Suprapubic skin (tissue), 4 donors: ENCODE measurements at places on chromosomes 16 and 17.

- no peaks in the 10 kb centered on the region for H3K27me3 ChIP-seq
- H3K27ac ChIP-seq: no peak overlapping the region
These were observed 2277.7 kb downstream of the TP53TG3F start for GRCh38 chr16:35737076-35737475.

GRCh38 chr16:77469634-77470033, 34.8 kb upstream of the ADAMTS18 start:
- no peaks in the 10 kb centered on the region for H3K27me3 ChIP-seq
- H3K36me3 ChIP-seq: no peaks in the 10 kb centered on the region
- no peak overlapping the region for H3K4me3 ChIP-seq
- peak; percentile 65 for DNase-seq
- H3K4me1 ChIP-seq: peaks cover 7% of the 10 kb centered on the region
- no peak overlapping the region for H3K27ac ChIP-seq

- peaks cover 59% of the 10 kb centered on the region for H3K4me1 ChIP-seq
- no peaks in the 10 kb centered on the region for H3K36me3 ChIP-seq
- no peaks in the 10 kb centered on the region for H3K27me3 ChIP-seq
- DNase-seq: peak; percentile 74
These were observed 124.2 kb downstream of the METRNL start for GRCh38 chr17:83203472-83204221.

- H3K4me1 ChIP-seq: peaks cover 7% of the 10 kb centered on the region
- no peak overlapping the region for H3K4me3 ChIP-seq
- peaks cover 100% of the 10 kb centered on the region for H3K36me3 ChIP-seq
- H3K27ac ChIP-seq: no peak overlapping the region
- no peak for DNase-seq
- no peaks in the 10 kb centered on the region for H3K27me3 ChIP-seq
These were observed 7.4 kb downstream of the CDK5RAP3 start for GRCh38 chr17:47978324-47978723.

DNA sequence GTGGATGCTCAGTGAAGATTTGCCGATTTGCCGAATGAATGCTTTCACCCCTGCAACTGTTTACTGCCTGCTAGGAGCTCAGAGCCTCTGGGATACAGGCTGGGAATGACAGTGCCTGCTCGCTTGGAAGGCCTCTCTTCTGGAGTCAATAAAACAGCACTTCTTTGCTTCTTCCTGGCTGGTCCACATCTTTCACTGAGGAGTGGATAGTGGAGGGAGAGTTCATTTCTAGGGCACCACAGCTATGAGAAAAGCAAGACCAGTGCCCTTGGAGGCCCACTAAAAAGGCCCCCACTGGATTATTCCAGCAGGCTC, 3.1 kb upstream of the USP7 start:
- H3K4me1 ChIP-seq: peaks cover 32% of the 10 kb centered on the region
- H3K27ac ChIP-seq: no peak overlapping the region
- no peaks in the 10 kb centered on the region for H3K27me3 ChIP-seq
- H3K36me3 ChIP-seq: no peaks in the 10 kb centered on the region
- H3K4me3 ChIP-seq: no peak overlapping the region
- no peak for DNase-seq

DNA sequence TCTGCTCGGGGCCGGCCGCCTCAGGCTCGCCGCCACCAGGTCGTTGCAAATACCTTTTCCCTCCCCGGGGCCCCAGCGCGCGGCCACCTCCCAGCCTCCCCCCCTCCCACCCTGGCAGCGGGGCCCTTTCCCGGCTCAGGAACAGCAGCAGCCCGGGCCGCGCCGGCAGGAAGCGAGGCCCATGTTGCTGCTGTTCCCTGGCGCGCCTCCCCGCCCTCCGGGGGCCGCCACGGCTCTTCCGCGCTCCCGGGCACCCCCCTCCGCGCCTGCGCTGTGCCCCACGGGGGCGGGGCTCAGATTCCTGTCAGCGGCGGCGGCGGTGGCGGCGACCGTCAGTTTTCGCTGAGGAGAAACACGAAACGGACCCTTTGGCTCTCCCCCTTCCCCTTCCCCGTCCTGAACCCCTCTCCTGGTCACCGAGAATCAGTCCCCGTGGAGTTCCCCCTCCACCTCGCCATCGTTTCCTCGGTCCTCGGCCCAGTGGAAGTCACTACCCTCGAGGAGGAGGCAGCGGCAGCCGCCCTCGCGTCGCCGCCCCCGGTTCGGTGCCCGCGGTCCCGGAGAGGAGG, at the start of gene NFAT5:
Gene NFAT5 (plus strand): TSS at position 296 of the 569 bp plus-strand sequence. CDS start 336 bp downstream, outside the sequence.
- H3K27me3 ChIP-seq: no peaks in the 10 kb centered on the region
- DNase-seq: peak; percentile 91
- peak within 1 kb of the TSS; percentile 89 for H3K4me3 ChIP-seq
- H3K4me1 ChIP-seq: peaks cover 47% of the 10 kb centered on the region
- H3K27ac ChIP-seq: peak within 1 kb of the TSS; percentile 99
- H3K36me3 ChIP-seq: no peaks in the 10 kb centered on the region

DNA sequence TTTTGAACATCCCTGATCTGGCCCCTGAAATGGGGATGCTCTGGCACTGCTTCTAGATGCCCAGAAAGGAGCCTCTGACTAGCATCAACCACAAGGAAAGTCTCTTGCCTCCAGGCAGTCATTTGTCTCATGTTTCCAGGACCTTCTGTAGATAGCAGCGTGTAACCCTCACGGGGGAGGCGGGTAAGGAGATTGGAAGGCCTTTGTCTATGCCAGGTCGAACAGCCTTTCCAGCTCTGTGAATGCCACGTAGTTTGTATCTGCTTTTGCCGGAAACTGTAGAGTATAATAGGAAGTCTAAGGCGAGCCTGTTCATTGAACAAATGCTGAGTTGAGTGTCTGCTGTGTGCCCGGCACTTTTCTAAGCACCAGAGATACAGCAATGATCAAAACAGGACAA, 43.9 kb upstream of the AQP8 start:
- DNase-seq: peak; percentile 15
- H3K4me1 ChIP-seq: no peaks in the 10 kb centered on the region
- no peaks in the 10 kb centered on the region for H3K27me3 ChIP-seq
- no peak overlapping the region for H3K4me3 ChIP-seq

DNA sequence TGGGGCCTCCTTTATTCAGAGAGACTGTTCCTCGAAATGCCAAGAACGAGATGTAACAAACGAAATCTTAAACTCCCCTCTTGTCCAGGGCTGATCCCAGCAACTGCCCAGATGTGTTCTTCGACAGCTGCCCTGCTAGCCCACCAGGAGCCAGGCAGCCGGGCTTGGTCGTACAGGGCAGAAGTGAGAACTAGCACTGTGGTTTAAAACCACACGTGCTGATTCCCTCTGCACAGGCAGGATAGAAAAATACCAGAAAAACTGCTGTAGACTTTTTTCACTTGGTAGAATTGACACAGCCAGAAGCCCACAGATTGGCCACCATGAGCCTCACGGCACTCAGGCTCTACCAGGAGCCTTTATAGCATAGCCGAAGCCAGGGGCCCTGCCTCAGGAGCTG, 33.1 kb downstream of the PLD6 start:
- no peak for DNase-seq
- no peaks in the 10 kb centered on the region for H3K27me3 ChIP-seq
- peaks cover 85% of the 10 kb centered on the region for H3K36me3 ChIP-seq

- no peaks in the 10 kb centered on the region for H3K4me1 ChIP-seq
- H3K27ac ChIP-seq: no peak overlapping the region
- no peak for DNase-seq
- H3K36me3 ChIP-seq: no peaks in the 10 kb centered on the region
- no peaks in the 10 kb centered on the region for H3K27me3 ChIP-seq
These were observed 311.8 kb downstream of the CDH11 start for GRCh38 chr16:64809876-64810629.

GRCh38 chr17:9676084-9676483, 30.8 kb downstream of the USP43 start:
- no peaks in the 10 kb centered on the region for H3K4me1 ChIP-seq
- H3K4me3 ChIP-seq: no peak overlapping the region
- H3K27me3 ChIP-seq: no peaks in the 10 kb centered on the region
- no peaks in the 10 kb centered on the region for H3K36me3 ChIP-seq
